ENCODE measurements at places on chromosomes 7 and 10.

DNA sequence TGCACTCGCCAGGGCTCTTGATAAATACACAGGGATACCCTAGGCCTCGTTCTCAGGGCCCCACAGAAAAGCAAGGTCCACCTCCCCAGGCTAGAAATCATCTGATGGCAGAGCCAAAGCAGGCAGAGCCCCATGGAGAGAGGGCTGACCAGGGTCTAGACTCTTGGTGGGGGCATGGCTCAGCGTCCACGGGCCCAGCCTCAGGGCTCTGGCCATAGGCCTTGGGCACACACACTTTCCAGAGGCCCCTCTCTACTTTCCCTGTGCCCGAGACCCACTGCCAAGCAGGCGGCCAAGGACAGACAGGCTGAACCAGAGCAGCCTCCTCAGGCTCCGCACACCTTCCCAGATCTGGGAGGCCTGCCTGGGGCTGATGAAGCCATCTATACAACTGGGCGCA, 64.8 kb downstream of the FAM53B start:
- DNase-seq: no peak

- no peak for DNase-seq
These were observed 81.0 kb upstream of the GNA12 start for GRCh38 chr7:2924866-2925840.

DNA sequence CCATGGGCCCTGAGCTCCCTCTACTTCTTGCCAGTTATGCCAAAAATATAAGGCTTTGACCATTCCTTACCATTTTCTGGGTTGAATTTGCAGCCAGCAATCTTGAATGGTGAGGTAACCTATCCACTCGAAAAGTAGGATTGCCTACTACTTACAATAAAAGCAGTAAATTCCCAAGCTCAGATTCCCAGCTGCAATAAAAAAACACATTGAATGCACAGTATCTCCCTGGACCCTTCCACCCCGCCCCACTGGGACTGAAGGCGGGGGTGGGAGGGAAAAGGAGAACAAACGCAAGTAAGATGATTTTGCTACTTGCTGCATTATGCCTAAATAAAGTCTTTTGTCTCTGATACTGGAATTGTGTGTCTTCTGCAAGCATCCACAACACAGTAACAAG, 301.9 kb downstream of the HGF start:
- no peak for DNase-seq

DNA sequence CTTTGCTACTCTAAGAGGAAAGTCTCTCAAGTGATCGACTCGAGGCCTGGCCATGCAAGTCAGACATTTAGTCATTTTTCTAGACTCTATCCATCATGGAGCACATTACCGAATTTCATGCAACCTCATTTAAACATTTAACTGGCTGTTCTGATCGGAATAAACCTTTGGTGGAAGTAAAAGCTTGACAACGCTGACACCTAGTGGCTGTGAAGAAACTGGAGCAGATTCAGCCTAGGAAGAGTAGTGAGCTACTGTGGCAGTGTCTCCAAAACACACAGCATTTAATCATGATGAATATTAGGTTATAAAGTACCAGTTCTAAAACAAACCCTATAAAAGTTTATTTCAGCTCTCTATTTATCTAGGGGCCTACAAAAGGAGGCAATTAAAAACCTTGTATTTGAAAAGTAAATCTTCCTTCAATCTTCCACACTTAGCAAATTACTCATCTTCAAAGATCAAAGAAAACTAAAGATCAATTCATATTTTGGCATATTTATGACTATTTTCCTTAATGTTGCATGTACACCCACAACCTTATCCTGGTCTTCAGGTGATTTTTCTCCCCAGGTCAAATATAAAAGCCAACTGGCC, 175.0 kb downstream of the CTNNA3 start:
- peak; percentile 60 for DNase-seq

DNA sequence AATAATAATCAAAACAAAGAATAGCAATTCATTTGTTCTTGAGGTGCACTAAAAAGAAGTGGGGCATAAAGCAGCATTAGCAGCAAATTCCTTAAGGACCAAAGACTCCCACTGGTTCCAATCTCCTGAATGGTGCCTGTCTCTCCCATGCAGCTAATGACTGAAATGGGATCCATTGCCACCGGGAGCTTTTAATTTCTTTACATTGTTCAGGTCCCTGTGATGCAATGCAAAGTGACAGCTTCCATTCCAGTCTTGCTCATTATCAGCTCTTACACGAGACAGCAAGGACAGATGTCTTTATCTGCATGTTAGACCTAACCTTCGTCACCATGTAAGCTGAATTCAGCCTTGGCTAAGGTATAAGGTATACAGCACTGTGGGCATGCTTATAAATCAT, 148.1 kb downstream of the POU6F2 start:
- DNase-seq: no peak

GRCh38 chr7:153858355-153858754, 193.8 kb upstream of the DPP6 start:
- no peak for DNase-seq

DNA sequence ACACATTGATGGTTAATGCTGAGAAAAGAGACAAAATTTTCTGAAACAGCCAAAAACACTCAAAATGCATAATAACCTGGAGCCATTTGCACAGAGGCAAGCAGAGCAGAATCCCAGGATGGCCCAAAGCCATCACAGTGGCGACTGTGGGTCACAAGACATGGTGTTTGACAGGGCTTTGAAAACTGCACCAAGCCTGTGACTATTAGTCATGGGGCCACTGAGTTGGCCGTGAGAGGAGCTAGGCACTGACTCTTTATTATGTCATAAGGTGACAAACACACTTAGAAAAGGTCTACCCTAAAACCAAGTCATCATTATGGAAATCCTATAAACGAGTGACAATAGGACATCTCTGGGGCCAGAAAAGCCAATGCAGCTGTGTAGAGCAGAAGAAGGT, 23.9 kb downstream of the DRGX start:
- no peak for DNase-seq

DNA sequence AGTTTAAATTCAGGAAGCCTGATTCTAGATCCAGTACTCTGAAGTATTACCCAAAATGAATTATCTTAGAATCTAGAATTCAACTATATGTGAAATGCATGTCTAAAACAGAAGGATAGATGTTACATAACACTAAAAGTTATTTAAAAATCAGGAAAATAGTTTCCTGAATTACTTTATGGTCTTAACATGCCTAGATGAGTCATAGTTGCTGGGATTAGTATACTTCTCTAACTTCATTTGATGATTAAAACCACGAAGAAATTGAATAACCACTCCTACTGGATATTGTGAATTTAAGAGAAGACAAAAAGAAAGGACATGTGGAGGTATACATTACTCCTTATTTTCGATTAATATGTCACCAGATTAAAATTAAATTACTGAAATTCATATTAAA, 65.5 kb downstream of the ATAD1 start:
- DNase-seq: peak; percentile 82

DNA sequence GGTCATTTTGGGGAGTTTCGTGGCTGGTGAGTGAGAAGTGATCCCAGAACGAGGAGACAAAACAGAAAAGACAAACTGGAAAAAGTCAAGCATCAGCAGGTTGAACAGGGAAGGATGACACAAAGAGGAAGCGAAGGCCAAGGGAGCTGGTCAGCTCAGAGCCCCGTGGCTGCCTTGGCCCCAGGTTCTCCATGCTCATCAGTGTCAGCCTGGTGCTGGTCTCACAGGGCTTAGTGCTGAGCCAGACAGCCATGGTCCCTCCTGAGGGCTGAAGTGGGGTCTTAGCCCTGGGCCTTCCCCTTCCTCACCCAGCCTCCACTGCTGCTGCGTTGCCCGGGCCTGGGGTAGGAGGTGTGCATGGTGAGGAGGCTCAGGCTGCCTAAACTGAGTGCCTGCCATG, 183.6 kb downstream of the PFKFB3 start:
- no peak for DNase-seq

DNA sequence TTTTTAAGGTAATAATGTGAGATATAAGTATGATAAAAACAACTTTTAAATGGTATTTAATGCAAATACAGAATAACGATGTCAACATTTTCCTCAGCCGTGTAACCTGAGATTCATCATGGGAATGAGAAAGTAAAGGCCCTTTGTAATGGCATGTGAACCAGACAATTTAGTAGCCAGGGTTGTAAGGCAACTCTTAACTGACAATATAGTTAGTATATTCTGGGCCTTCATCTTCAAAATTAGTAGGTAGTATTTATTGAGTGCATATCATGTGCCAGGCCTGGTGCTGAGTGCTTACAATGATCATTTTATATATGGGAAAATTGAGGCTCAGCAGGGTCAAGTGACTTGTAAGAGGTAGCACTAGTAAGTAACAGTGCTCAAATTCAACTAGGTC, 10.6 kb downstream of the LSM8 start:
- no peak for DNase-seq

- DNase-seq: no peak
These were observed 16.1 kb downstream of the TBATA start for GRCh38 chr10:70769121-70769520.

Measured in epithelial cell of esophagus (primary cell).